ENCODE measurements at places on chromosomes 3 and 15.

- DNase-seq = no peak
Observed at GRCh38 chr3:64214381-64215018, 10.8 kb downstream of the PRICKLE2 start.

- DNase-seq = no peak
Observed at GRCh38 chr3:84082726-84083125, 876.1 kb upstream of the CADM2 start.

DNA sequence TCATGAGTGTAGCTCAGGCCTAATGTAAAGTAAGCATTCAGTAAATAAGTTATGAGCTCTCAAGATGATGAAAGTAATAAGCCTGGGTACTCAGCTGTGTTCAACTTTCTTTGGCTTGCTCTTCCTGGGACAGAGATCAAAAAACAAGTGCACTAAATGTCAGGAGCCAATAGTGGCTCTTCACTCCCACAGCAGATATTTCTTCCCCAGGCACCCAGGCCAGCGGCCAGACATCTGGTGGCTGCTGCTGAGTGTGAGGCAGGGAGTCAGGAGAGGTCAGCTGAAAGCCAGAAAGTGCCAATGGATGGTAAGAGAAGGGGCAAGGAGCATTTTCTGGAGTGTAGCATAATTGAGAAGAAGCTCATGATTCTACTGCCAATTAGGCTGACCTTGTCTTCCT is 18.2 kb upstream of the ITGA11 start:
- DNase-seq = no peak

DNA sequence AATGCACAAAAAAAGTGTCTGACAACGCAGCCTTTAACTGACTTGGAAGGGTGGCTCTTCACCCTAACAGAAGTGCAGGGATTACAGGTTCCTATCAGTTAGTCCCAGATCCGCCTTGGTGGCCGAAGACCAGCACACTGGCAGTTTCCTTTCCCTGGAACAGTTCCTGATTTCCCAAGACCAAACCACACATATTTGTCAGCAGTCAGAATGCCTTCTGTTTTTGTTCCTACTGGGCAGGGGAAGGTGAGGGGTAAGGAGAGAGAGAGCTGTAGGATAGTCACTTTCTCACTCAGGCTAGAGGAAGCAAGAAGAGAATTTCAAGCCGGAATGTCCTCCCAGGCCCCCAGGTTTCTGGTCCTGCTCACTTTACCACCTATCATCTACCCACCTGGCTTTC is 9.2 kb downstream of the CXCR6 start:
- DNase-seq = no peak

- no peak for DNase-seq
Observed at GRCh38 chr3:175606650-175607318, 747.6 kb downstream of the NAALADL2 start.

GRCh38 chr15:75712668-75713337 is at the start of gene CSPG4:
CSPG4 (minus strand) TSS chr15:75712848; CDS start chr15:75712755, 93 bp downstream.
- peak; percentile 59 for DNase-seq

DNA sequence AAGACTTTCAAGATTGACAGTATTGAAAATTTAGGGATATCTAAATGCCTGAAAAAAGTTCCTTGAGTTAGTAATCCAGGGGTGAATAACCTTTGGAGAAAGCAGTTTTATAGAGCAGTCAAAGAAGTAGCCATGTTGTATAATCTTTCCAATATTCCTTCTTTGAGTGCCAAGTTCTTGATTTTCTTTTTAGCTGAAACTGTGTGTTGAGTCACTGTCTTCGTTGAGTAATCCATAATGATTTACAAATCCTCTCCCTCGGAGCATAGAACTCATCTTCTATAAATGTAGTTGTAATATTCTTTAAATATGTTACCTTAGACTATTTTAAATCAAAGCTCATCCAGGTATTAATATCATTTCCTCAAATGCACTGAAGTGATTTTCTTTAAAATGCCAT is 135.2 kb downstream of the BBX start:
- no peak for DNase-seq

DNA sequence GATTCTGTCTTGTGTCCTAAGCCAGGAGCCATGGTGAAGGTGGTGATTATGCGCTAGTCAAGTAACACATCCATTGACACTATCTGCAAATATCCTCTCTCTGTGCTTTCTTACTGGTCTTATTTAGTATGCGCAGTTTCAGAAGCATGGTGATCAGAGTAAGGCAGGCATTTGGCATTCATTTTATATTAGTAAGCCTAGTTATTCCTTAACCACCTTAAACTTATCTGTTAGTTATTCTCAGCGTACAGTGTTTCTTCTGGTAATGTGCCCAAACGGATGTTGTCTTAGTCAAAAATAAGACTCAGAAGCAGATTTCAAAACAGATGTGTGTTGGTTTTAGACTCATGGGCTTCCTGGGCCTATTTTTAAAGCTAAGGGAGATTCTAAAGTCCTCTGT is 329.2 kb downstream of the GRM7 start:
- no peak for DNase-seq

GRCh38 chr3:166785876-166786275 is 594.2 kb downstream of the ZBBX start:
- no peak for DNase-seq
